ENCODE measurements at places on chromosomes 2 and 18.

DNA sequence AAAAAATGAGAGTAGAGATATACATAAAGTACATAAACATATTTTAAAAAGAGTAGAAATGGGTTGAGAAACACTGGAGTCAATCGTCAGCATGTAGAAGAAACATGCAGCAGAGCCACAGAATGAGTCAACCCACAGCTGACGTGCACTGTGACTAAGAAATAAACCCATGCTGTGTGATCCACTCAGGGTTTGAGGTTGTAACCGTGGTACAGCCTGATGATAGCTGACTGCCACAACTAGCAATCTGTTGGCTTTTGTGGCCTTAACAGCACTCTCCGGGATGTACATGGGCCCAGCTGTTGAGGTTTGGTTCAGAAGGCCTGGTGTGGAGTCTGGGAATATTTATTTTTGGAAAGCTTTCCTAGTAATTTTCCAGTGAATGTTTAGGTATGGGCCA is 554.4 kb upstream of the MEX3C start:
- DNase-seq, result peak; percentile 28

GRCh38 chr2:142938240-142938639 is 60.8 kb downstream of the KYNU start:
- DNase-seq, result no peak

GRCh38 chr2:178913049-178913441 is 105.8 kb upstream of the TTN start:
- DNase-seq, result no peak

- DNase-seq, result no peak
Observed at GRCh38 chr2:108034843-108035242, 48.5 kb downstream of the SLC5A7 start.

DNA sequence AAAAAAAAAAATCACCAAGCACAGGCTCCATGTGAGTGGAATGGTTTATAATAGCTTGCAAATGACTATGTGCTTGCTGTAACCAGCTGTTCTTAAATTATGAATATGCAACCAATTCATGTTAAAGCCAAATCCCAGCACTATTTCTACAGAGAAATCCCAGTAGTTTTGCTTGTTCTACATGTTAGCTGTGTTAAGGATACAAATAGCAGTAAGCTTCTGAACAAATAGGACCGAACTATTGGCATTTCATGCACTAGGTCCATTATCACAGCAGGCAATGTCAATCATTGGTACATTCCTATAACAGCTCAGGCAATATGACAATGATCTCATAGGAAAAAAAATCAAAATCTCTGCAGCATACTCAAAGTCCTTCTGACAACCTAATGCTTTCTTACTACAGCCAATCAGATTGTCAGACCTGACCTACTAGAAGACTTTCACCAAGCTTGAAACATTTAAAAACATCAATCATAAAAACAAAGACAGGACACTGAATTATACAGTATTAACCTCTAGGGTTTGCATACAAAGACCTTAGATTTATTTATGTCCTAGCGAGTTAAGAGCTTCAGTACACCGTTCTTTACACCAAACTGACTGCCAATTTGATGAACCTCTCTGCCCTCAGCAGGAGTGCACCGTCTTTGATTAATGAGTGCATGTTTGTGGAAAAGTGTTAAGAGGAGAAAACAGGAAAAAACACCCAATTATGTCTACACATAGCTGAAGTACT is 6.4 kb downstream of the BAZ2B start:
- DNase-seq, result no peak

DNA sequence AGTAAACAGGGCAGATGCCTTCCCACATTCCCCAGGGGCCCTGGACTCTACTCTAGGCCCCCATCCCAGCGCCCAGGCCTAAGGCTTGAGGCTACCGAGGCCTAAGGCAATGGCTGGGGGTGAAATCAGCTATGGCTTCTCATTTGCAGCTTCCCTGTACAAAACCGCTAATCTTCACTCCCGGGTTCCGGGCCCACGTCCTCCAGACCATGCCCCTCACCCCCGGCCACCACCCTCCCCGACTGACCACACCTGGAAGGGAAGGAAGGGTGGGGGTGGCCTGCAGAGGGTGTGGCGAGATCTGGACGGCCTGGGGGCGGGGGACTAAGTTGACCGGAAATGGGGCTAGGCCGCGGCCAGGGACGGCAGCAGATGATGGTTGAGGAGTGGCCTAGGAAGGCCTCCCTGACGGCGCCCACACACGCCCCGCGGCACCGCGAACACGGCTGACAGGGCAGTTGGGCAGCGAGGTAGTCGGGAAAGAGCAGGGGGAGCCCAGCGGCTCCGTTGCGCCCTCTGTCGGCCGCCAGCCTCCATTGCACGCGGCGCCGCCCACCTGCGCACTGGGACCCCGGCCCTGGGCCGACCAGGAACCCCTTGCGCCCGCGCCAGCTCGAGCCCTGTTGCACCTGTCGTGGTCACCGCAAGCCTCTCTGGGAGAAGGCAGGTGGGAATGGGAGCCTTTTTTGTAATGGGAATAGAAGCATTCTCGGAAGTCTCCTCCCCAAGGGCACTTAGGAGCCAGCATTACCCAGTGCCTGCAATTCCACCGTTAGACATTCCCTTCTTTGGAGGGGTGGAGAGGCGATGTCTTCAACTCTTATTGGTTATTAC is 117.1 kb upstream of the STPG4 start:
- DNase-seq, result no peak

DNA sequence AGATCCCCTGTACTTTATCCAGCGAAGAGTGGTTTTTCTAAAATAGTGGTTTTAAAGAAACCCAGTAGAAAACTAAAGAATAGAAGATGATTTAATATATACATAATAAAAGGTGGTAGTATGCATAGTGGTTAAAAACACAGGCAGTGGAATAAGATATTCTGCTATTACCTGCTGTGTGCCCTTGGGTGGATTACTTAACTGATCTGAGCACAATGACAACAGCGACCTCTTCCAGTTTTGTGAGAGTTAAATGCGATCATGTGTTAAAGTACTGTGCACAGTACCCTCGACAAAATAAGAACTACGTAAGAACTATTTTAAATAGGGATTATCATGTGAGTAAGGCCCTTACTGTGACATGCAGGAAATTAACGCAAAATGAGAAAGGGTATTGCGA is 30.0 kb upstream of the CHMP1B start:
- no peak for DNase-seq

- DNase-seq, result peak; percentile 4
Observed at GRCh38 chr2:128473175-128474035, 154.7 kb upstream of the HS6ST1 start.

DNA sequence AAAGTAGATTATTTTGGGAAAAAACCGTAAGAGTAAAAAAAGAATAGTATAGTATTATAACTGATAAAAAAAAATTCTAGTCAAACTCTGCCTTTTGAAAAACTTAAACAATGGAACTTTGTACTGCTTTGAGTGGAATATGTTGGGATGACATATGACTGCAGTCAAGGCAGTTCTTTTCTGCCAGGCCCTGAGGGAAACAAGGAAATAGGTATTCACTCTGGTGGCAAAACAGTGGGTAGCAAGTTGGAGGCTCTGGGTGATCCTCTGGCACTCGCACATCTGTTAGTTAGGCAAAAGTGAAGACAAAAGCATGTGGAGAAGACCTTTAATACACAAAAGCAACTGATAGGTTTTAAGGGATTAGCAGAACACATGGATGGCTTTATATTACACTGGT is 102.2 kb downstream of the ARHGEF33 start:
- no peak for DNase-seq

DNA sequence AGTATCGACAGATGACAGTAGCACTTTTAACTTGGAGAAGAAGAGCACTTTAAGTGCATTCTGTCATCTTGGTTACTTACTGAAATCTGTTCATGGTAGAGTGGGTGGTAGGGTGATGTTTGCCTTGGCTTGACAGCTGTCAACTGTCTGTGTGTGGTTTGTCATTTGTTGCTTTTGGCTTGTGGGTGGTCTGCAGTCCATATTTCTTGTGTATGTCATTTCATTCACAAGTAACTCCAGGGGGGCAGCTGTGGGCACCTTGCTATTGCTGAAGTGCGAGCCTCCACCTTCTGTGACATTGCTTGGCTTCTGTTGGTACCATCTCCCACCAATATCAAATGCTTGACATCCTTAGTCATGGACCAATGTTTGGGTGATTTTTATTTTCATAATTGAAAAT is 311.6 kb upstream of the NRP2 start:
- DNase-seq, result no peak

DNA sequence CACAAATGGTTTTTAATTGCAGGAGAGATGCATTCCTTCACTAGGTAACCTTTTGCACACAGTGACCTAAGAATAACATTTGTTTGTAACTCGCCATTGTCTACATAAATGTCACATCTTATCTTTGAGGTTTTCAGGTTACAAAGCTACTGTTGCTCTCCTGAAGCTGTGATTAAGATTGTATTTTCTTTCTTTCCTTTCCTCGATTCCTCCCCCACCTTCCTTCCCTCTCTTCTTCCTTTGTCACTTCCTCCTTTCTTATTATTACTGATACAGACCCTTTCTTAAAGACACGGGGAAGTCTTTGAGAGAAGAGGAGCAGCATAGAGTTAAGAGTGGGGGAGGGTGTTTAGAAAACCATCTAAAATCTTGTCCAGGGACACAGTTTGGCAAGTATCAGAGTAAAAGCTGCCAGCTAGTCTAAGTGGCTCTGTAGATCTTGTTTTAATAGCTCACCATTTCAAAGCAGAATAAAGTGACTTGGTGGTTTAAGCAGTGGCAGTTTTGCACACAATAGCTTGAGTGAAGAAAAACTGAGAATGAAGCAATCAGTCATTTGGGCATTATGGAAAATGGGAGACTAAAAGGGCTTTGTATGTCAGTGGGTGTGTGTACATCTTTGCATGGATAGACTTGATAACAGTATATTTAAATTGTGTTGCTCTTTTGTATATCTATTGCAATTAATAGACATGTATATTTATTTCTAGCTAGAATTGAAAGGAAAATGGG is 10.9 kb downstream of the CERS6 start:
- no peak for DNase-seq

DNA sequence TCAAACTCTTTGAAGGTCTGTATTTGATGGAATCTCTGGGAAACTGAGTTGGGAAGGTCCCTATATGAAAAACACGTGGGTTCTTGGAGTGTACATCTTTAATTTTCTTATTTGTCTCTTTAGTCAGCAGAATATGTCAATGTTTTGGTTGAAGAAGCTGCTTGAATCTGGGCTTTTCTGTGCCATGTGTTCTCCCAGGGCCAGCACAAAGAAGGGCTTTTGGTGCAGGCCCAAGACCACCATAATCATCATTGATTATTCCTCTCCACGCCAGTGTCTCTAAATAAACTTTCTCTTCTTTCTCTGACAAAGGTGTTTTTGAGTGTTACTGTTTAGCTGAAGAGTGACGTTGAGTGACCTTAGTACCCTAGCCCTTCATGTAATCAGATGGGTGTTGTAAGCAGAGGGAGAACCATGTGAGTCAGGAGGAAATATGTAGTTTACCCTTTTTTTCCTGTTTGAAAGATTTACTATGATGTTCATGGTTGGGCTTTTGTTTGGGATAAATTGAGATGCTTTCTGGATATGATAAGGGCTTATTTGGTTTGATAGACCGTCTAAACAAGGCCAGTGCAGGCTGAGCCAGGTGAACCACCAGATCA is 11.6 kb upstream of the TNP1 start:
- DNase-seq, result no peak

DNA sequence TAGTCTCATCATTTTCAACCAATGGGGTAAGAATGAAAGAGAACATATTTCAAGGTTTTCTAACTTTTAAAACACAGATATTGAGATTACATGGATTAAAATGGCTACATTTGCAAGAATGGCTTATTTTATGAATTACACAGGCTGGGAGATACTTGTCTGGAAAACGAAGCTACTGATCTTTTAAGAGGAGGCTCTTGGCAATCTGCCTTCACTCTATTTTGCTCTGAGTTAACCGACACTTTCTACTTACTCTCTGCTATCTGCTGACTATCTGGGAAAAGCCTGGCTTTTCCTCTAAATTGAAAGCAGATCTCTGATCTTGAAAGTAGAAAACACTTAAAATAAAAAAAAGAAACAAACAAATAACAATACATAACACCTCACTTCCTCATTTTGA is 325.4 kb upstream of the LINC00305 start:
- DNase-seq, result no peak

DNA sequence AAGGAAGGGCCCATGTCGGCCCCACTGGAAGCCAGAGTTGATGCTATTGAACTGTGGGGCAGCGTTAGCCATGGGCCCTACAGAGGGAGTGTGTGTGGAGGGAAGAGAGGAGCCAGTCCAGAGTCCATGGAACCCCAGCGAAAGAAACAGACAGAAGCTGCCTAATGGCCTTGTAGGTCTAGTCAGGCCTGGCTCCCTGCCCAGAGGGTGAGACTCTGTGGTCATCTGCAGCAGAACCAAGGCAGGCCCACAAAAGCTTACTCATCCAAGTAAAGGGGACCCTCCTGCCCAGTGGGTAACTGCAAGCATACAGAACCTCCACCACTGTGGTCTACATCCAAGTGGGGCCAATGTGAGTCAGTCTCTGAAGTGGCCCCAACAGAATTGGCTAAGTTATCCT is 439.8 kb downstream of the TGIF1 start:
- DNase-seq, result no peak

- no peak for DNase-seq
Observed at GRCh38 chr2:189037518-189037917, 63.3 kb downstream of the COL3A1 start.

DNA sequence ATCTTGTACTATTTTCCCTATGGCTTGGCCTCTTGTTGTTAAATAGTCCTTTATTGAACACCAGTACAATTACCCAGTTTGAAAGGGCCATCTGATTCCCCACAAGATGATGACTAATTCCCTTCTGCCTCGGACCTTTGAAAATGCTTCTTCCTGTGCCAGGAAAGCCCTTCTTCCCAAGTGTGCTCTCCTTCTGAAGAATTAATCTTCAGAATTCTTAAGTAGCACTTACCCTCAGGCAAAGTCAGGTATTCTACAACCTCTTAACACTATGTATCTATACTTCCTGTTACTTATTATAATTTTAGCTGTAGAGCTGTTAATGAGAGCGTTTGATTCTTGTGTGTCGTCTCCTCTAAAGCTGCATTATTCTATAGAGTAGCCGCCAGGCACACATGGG is 28.6 kb upstream of the MEX3C start:
- DNase-seq, result no peak

GRCh38 chr2:235098269-235098668 is 146.5 kb downstream of the SH3BP4 start:
- no peak for DNase-seq
